ENCODE measurements at places on chromosomes 6 and 20.

GRCh38 chr20:40691566-40692239, 2.7 kb upstream of the MAFB start:
- ATAC-seq, result no peak

DNA sequence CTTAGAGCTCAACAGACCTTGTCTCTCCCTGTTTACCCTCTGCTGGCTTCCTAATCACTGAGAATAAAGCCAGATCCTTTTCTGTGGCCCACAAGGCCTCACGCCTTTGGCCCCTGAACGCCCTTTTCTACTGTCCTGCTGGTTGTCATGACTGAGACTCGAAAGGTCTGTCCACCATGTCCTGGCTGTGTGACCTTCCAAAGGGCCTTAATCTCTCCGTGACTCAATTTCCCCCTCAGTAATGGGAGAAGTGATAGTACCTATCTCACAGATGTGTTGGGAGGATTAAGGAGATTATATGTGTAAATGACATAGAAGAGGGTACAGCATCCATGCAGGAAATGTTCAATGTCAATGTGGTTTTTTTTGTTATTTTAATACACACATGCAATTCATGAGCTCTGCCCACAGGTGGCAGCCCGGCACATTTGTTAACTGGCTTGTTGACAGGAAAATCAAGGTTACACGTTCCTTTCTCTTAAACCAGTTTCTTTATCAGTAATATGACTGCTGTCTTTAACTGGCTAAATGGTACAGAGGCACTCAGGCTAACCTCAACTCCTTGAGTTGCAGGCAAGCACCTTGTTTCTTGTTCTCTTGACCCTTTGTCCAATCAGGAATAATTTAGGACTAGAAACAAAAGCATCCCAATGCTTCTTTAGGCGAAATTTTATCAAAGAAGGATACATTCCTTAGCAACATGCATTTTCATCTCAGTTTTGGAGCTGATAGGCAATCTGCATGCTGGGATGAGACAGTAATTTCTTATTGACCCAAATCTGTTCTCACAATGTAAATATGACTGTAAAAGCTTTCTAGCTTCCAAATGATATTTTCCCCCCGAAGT, 16.6 kb downstream of the SLC22A1 start:
- ATAC-seq, result peak; percentile 59

DNA sequence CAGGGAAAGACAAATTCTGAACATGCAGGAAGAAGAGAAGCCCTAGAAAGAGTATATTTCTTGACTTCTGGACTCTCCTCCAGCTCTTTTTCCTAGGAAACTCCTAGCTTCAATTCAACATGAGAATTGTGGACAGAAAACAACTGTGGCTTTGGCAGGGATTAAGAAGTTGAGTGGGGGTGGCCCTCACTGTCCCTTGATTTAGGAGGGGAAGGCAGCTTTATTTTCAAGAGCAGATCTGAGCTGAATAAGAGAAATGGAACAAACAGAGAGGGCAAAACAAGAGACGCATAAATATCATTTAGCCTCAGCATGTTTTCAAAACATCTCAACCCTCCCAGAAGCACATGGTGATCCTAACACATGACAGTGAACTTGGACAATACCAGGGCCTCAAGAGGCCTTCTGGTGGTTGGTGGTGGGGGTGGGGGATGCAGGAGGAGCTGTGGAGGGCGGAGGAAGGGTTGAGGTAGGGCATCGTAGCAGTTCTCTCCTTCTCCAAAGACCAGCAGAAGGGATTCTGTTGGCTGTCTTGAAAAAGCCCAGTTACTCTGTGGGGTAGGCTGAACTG, 21.1 kb upstream of the TAGAP start:
- no peak for ATAC-seq

DNA sequence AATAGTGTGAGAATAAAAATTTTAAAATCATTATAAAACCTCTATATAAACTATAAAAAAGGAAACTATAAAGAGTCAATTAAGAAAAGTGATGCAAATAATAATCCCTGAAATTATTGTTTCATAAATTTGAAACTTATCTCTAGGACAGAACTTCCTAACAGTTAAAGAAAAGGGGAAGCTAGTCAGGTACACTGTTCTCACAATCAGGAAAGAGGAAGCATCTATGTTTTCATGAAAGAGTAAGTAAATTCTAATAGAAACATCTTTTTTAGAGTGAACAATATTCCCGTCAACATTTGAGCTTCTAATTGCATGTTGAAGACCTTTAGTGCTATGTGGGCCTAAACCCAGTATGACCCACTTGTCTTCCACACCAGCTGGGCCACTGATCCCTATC, 1.2 kb upstream of the ADGRF1 start:
- ATAC-seq, result no peak

- ATAC-seq, result peak; percentile 96
Observed at GRCh38 chr6:147063469-147064031, 140.7 kb upstream of the STXBP5 start.

GRCh38 chr20:39676857-39677391, 714.8 kb downstream of the DHX35 start:
- no peak for ATAC-seq

DNA sequence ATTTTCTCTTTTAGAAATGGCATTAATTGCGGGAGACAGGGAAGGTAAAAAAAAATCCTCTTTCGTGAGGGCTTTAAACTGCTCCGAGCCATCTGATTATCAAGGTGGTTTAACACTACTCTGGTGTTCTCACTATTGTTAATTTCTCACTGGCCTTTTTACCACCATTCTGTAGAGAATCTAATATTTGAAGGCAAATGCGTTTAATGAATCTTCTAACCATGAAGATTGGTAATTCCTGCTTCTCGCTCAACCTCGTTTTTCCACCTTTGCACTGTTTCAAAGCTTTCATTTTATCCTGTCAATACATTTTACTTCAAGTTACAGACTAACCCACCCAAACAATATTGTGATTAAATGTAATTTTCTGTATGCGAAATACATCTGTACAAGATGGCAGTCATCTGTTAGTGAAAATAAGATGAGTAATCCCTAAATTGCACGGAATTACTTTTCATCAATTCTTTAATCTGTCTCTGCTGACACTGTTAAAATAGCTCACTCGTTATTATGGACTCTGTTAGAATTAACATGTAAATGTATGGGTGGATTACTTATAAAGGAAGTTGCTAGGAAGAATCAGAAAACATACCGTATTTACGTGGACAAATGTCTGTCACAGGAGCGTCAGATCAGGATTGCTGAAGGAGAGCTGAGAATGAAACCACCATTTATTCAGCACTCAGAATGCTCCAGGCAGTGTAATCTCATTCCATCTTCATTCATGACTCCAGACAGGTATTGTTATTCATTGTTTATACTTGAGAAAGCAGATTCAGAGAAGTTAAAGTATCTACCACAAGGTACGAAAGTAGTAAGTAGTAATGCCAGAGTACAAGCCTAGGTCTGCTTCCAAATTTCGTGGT, 1.1 kb upstream of the LCA5 start:
- no peak for ATAC-seq

DNA sequence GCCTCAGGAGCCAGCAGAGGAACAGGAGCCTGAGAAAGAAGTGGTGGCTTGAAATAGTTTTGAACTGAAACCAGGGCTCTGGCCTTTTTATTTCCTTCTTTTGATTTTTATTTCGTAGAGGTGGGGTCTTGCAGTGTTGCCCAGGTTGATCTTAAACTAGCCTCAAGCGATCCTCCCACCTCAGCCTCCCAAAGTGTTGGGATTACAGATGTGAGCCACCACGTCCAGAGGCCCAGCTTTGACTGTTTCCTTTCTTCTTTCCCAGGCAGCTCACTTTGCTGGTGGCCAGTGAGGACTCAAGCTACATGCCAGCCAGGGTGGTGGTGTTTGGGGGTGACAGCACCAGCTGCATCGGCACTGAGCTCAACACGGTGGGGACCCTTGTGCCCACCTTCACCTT, 20.5 kb downstream of the CUL9 start:
- ATAC-seq, result no peak

DNA sequence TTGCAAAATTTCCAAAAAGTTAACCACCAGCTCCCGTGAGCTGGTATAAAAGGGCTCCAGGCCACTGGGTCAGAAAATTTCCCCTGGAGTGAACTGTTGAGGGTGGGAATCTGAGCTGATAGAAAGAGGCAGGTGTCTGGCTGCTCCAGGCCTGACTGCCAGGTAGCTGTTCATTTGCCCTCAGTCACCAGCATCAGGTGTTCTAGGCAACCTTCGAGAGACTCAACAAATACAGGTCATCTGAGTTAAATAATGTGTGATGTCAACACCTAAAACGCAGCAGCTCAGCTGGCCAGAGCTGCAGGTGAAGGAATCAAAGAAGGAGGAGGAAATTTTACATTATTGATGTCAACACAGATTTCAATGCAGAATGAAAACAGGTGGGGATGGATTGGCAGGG, 46.7 kb downstream of the KCNK5 start:
- ATAC-seq, result no peak

GRCh38 chr20:4038676-4039370, 23.5 kb upstream of the RNF24 start:
- ATAC-seq, result no peak

DNA sequence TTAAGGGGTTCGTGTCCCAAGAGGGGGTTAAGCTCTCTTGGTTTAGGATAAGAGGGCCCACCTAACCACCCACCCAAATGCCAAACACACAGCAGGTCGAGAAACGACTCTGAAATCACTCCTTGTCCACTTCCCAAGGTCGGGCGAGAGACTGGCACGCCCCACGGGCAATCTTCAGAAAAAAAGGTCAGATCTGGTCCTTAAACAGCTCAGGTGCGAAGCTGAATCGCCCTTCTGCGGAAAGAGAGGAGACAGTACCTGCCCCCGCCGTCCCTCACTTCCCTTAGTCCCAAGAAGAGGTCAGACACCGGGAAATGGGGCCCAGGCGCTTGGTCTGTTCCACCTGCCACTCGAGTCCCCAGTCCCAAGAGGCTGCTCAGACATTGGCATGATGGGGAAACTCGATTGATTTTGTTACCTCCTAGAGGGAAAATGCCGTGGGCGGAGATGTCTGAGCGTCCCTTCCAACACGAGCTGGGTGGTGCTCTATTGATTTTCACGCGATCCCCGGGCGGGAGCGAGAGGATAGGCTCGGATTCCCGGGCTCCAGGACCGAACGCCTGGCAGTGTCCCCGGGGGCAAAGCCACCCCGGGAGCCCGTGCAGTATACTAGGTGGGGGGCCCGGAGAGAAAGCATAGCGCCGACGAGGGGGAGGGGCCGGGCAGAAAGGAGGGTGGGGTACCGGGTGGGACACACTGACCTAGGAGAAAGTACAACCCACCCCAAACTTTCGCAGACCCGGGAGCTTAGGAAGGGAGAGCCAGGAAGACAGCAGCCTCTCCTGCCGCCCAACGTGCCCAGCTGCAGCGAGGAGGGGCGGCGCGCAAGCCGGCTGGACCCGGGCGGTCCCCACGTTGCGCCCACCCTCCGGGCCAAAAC, 1.1 kb upstream of the SAMD5 start:
- peak; percentile 53 for ATAC-seq

GRCh38 chr20:60473211-60473610, 515.0 kb downstream of the CDH26 start:
- no peak for ATAC-seq

DNA sequence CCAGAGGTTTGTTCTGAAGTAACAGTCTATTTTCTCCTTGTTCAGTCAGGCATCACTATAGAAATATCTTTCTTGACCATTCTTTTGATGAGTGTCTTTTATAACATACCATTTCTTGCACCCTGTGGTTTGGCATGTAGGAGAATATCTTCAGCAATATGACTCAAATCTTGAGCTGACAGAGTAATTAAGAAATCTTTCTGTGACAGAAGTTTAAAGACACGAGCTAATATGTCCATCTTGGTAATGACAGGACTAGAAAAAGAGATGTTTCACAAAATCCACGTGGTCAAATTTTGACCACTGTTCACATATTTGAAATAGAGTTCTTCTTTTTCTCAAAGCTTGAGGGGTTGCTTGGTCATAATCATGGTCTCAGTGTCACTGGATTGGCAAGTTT, 149.9 kb downstream of the MYB start:
- no peak for ATAC-seq

DNA sequence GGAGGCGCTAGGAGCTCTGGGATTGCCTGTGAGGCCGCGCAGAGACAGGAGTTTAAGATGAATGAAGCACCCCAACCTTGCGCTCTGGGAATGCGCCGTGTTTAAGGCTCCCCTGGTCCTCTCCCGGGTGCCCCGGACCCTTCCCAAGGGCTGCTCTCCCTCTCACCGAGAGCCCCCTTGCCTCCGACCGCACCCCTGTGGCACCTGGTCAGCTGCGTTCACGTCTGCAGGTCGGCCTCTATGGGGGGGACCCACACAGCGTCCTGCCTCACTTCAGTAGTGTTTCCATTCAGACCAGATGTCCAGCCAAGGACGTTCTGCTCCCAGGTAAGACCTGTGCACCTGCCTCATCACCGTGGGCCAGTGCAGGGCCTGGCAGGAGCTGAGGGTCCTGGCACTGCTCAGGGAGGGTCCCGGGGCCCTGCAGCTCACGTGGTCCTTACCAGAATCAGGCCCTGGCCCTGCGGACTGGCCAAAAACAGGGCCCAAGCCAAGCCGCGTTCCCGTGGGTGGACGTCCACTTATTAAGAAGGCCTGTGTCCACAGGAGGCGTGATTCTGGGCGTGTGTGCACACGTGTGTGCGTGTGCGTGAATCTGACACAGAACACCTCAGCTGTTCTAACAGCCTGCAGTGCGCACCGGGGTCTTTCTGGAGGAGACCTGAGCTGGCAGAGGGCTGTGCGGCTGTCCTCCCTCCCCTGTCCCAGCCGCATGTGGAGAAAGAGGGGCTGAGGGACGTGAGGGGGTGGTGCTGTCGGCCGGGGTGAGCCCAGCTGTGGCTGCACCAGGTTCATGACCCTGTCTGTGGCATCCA, 79.9 kb upstream of the BHLHE23 start:
- no peak for ATAC-seq

GRCh38 chr6:89180971-89181370, 35.1 kb downstream of the PM20D2 start:
- no peak for ATAC-seq

GRCh38 chr20:33539129-33539528, 49.2 kb downstream of the CBFA2T2 start:
- ATAC-seq, result peak; percentile 44

GRCh38 chr6:144321839-144322591, 36.9 kb downstream of the UTRN start:
- peak; percentile 32 for ATAC-seq

- ATAC-seq, result no peak
Observed at GRCh38 chr6:105591053-105591452, 188.2 kb upstream of the PREP start.

DNA sequence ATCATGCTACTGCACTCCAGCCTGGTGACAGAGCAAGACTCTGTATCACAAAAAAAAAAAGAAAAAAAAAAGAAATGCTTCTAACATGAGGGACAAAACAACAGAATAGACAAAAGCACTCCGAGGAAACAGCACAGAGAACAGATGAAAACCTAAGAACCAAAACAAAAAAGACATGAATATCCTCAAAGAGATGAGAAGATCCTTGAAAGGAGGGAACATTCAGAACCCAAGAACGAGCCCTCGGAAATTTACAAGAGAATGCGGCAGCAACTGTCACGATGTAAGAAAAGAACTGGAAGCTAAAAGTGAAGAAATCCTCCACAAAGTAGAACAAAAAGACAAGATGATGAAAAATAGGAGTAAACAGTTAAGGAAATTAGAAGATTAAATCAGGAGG, 21.2 kb downstream of the ADA start:
- no peak for ATAC-seq

GRCh38 chr6:157383471-157383870, 2.5 kb downstream of the ZDHHC14 start:
- ATAC-seq, result no peak

Data from SK-N-SH treated with all-trans-retinoic acid at 6 μM for 48 hours (cell line).